ENCODE measurements at places on chromosomes 2 and 18. TPM values are rescaled to one million over a fixed set of nuclear protein-coding genes. Genes with fewer than 3 reads are reported as not detected.
A peak's percentile ranks its signal among the peaks of the same experiment; 100 is the strongest.

DNA sequence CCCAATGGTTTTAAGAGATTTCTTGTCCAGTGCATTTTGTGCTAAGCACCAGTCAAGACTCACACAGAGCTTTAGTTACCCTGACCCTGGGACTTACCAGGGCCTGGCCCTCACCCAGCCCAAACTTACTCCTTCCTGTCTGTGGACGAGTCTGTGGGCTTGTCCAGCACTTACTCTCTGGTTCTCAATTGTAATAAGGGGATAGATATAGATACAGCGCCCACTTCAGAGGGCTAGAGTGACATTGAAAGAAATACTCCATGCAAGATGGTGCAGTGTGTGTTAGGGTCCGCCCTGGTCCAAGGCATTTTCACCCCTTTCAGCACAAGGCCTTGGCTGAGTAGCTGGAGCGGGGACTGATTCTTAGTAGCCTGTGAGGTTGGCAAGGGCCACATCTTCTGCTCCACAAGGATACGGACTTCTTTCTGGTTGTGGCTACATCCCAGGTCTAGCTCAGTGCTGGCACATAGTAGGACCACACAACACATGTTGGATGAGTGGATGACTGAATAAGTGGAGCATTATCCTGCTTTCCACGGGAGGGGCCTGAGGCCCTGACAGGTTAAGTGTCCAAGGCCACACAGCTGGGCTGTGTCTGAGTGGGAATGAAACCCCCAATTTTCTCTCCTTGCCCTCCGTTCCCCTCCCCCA is 3.8 kb upstream of the ARID5A start:
- DNase-seq, result no peak

Gene VAPA
- total RNA-seq, result 203 TPM

DNA sequence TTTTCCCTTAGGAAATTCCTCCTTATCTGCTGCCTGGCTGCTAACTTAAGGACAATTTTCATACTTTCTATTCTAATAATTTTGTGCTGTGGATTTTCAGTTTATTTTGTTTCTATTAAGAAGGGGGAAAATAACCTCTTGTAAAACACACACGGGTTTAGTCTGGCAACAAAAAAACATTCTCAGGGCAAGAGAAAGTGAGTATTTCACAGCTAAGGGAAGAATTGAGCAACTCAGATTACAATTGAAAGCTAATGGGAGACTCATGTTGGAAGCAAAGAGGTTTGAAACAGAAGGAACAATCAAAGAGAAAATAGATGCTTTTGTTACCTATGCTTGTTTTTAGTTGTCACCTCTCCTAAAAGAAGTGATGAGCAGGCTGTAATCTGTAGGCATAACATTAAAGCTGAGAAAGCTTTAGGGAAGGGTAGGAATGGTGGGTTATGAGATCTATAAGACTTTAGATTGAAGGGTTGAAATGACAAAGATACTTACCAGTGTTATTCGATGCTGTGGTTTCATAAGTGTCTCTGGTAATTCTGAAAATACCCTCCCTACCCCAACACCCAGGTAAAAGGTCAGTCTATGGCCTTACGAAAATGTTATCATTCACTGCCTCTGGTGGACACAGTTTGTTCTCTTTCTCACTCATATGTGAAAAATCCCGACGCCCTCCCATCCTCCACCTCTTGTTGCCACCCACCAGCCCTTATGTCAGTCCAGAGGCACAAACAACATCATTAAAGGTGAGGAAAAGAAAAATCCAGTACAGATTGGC is 510.9 kb downstream of the TXNL1 start:
- peak; percentile 43 for DNase-seq

GRCh38 chr18:10893196-10893595 is 256.2 kb downstream of the PIEZO2 start:
- no peak for DNase-seq

DNA sequence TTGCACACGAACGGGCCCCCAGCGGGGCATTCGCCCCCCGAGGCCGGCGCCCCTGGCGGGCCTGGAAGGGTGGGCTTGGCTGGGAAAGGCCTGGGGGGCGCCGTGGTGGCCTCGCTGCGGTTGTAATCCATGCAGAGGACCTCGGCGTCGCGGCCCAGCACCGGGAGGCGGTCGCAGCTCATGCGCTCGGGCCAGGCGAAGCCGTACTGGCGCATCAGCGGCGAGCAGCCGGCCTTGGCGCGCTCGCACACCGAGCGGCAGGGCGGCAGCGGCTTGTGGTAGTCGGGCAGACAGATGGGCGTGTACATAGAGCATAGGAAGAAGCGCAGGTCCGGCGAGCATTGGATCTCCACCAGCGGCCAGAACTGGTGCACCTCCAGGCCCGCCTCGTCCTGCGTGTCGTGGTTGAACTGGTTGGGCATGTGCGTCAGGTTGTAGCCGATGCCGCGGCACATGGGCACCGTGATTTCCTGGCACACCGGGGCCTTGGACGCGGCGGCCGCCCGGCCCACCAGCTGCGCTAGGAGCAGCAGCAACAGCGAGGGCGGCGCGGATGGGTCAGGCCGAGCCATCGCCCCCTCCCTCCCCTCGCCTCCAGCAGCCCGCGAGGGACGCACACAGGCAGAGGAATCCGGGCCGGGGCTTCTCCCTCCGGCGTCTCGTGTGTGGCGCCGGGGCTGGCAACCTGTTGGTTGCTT is 1.4 kb downstream of the FZD5 start:
- peak; percentile 84 for DNase-seq

DNA sequence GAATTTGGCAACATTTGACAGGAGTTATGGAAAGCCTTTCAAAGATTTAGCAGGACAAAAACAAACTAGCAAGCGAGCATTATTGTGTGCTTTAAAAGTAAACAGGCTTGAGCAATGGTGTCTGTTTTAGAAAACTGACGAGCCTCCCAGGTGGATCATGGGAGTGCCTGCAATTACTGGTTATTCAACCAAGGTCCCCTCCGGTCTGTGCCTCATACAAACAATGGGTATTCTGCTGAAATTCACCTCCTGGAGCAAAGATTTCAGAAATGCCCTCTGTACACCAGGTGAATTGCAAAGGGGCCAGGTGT is 22.4 kb downstream of the RTP5 start:
- DNase-seq, result no peak

Gene CNDP1
- total RNA-seq, result not detected

DNA sequence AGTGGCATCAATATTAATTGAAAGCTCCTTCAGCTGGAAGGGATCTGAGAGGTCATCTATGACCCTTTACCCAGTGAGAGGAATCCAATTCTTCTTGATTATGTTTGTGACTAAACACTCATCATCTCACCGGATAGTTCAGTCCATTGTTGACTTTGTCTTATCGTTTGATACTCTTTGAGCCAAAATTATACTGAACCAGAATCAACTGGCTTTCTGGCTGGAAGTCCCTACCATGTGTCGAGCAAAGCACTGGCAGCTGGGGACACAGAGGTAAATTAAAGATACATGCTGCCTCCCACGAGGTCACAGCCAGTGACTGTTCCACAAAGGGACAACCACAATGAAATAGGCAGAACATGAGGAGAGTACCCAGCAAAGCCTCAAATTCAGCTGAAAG is 91.4 kb upstream of the FHL2 start:
- DNase-seq, result no peak

- no peak for DNase-seq
These were observed 3.1 kb upstream of the FAM171B start for GRCh38 chr2:186690786-186691185.

GRCh38 chr2:233184669-233185068 is 66.8 kb upstream of the ATG16L1 start:
- DNase-seq, result no peak

GRCh38 chr2:68833162-68833561 is 38.0 kb downstream of the BMP10 start:
- no peak for DNase-seq

DNA sequence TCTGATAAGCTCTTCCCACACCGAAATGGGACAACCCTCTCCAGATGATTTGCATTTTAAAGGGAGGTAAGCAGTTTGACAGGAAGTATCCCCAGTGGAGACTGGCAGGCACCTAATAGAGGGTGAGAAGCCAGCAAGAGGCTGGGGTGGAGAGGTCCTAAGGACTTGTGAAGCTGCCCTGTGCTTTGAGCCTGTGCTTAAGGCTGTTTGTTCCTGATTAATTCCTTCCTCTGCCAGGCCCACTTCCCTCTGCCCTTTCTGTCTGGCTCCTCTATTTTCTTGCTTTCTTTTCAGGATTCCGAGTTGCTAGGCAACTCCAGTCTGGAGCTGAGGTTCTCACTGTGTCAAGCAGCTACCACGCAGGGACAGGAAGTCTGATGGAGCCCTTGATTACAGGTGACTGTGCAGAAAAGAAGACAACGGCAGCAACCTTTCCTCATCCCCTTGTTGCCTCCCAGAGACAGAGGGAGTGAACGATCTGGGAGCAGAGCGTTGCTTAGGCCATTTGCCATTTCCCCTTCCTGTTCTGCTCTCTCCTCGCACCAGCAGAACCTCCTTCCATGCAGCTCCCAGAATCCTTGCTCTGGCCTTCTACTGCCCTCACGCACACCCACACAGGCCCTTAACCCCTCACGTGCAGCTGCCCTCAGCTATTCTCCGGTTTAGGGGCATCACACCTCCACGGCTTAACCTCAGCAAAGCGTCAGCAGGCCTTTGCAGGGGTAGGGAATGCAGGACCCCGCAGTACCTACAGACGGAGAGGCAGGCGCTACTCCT is 103.6 kb upstream of the CELF4 start:
- DNase-seq, result no peak

DNA sequence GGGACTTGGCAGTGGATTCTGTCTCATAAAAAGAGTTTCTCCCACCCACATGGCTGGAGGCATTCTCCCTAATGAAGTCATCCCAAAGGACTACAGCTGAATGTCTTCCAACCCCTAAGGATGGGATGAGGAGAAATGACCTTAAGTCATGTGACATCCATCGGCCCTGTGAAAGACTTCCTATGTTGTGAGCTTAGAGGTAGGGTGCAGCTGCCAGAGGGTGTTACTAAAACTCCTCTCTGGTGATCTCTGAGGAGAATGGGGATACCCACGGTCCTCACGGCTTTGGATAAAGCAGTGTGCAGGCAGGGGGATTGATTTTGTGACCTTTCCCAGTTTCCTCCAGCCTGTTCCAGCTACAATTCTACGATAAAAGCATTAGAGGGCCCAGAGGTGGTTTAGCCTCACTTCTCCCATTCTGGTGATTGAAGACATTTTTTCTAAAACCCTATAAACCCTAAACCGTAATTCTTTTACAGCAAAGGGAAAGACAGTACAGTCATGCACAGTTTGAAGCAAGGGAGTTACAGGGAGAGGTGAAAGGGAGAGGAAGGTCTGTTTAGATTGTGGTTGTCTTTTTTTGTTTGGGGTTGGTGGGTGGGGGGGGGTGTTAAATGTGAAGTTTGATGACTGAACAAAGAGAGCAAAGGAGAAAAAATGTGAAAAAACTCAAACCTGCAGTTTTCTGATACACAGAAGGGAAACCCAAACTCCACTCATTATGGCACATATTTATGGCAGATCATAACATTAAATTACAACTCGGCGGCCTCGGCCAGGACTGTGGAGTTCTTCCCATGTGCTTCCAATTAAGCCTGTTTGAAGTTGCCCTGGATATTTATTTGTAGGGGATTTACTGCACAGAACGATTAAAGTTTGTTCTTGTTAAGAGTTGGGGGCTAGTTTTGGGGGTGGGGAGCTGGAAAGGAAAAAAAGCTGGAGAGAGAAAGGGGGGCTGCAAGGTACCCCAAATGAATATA is 26.6 kb upstream of the SLC14A2 start:
- no peak for DNase-seq

DNA sequence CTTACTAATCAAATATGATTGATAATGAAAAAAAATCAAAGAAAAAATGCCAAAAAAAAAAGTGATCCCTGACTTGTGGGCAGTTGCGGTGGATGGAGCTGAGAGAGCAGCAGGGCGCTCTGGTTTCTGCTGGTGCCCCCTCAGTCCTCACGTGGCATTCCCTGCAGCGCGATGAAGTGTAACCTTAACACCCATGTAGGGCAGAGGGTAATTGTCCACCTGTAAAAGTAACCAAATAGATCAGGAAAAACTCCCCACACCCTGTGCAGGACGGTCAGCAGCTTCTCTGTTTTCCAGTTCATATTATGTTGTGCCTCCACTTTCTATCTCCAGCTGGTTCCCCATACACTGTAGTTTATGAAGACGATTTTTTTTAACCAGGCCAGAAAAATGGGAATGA is 25.0 kb downstream of the COA5 start:
- no peak for DNase-seq

Gene MFF
- total RNA-seq, result 91.5 TPM

DNA sequence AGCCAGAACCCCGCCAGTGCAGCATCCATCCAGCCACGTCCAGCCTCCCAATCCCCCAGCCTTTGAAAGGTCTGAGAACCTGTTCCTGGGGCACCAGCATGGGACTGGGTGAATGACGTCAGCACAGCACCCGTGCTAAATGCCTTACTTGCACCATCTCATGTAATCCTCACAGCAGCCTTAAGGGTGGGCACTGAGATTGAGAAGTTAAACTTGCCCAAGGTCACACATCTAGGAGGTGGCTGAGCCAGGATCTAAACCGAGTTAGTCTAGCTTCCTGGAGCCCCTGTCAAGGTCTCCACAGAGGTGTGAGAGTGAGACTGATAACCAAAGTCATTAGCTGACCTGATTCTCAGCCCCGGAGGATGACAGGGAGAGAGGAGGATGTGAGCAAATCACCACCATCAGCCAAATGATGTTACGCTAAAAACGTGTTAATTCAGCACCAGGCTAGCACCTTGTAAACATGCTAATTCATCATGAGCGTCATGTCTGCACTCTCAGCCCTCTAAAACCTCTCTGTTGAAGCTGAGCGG is 4.6 kb downstream of the CD8A start:
- DNase-seq, result no peak

Gene TMEM247
- total RNA-seq, result not detected

GRCh38 chr2:222142027-222142426 is 156.8 kb downstream of the PAX3 start:
- DNase-seq, result no peak

Gene XDH
- not detected for total RNA-seq

Gene ZNF142
- total RNA-seq, result 18.6 TPM

DNA sequence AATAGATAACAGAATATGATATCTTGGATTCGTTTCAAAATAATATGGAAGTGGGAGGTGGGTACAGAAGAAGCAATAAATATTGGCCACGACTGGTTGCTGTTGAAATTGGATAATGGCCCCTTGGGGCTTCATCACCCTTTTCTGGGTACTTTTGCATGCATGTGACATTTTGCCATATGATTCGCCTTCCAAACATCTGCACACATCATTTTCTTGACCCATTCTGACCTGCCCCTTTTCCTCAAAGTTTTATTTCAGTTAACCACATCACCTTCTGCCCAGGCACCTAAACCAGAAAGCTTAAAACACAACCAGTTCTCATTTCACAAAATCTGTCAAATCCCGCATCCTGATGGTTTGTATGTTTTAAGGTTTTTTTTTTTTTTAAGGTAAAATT is 116.7 kb upstream of the AGAP1 start:
- no peak for DNase-seq

DNA sequence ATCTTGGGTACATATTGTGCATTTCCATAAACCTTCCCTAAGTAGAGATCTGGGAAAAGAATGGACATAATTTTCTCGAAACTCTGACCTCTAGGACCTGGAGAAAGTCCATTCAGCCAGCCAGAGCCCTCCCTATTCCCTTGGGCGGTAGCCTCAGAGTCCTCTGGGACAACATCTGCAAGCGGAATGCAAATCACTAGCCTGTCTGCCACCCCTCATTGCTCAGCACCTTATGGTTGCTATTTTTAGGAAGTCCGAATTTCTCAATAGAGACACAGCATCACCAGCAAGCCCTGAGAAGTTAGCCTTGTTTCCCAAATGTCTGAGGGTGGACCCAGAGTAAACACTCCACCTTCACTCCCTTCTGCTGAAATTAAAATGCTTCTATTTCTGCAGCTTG is 17.6 kb upstream of the CD28 start:
- DNase-seq, result peak; percentile 72
